AG08395 (cell line): ENCODE measurements at places on chromosomes 6 and 20.

DNA sequence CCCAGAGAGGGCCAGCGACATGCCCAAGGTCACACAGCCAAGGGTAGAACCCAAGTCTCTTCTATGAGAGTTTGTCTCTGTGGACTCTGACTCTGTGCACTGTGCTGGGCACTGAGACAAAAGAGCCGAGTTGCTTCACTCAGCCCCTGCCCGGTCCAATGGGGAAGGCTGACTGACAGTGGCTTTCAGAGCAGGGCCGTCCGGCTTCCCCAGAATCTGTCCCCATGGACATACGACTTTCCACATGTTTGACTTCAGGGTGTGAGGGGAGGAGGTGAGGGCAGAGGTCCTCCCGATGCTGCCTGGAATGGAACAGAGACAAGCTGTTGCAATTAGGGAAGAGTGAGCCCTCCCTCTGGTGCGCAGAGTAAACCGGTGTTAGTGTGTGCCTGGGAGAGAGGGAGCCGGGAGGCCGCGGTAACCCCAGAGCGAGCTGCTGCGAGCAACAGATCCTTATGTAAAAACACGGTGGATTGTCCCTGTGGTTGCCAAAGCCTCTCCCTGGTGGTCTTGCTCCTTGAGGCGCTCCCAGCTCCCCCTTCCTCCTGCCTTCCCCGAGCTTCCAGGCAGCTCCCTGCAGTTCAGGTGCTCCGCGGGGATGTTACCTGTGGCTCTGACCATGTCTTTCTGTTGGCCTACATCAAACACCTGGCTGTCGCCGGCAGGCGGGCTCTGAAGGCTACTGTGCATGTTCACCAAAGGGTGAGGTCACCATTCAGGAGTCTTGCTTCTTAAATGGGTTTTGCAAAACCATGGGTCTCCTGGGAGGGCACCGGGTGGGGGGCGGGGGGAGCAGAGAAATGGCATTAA, 672 bp downstream of the SIRPA start:
- no peak for DNase-seq

DNA sequence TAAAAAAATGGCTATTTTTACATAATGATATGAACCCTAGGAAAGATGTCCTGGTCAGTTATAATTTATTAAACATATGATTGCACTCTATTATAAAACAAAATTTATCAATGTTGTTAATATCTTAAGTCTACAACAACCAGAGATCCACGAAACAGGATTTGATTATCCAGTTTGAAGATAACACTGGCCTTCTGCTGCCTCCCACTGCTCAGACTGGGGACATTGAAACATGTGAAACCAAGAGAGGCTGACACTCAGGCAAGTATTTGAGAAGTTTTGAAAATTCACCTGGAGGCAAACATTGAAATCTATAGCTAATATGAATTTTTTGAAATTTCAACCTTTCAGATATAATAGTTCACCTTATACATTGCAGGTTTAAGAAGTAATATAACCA, 219.3 kb upstream of the HSF2 start:
- DNase-seq = peak; percentile 5

DNA sequence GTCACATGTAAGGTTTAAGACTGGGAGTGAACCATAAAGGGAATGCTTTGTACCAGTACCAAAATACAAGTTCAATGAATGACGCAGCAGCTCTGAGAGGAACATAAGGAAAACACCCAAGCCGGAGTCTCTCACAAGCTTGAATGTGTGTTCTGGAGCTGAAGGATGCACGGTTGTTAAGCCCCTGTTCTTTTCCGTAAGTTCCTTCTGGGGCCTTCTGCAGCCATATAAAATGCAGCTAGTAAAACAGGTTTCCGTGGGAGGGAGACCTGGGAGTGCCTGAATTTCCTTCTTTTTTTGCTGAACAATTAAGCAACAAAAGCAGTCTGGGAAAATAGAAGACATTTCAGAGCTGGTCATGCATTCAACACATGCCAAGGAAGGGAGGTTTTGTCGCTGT, 73.2 kb upstream of the JAG1 start:
- no peak for DNase-seq

GRCh38 chr6:162099685-162100084, 627.9 kb downstream of the PRKN start:
- peak; percentile 91 for DNase-seq

- peak; percentile 39 for DNase-seq
Measured at GRCh38 chr6:18507561-18507960, 120.4 kb downstream of the RNF144B start.

DNA sequence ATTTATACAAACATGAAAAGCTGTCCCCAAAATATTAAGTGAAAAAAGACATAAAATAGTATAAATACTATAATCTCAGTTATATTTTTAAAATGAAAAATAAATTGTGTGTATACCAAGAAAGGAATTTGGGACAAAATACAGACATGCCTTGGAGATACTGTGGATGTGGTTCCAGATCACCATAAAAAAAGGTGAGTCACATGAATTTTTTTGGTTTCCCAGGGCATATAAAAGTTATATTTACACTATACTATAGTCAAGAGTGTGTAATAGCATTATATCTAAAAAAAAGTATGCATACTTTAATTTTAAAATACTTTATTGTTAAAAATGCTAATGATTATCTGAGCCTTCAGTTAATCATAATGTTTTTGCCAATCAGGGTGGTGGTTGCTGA, 17.4 kb upstream of the SDHAF4 start:
- DNase-seq = no peak

DNA sequence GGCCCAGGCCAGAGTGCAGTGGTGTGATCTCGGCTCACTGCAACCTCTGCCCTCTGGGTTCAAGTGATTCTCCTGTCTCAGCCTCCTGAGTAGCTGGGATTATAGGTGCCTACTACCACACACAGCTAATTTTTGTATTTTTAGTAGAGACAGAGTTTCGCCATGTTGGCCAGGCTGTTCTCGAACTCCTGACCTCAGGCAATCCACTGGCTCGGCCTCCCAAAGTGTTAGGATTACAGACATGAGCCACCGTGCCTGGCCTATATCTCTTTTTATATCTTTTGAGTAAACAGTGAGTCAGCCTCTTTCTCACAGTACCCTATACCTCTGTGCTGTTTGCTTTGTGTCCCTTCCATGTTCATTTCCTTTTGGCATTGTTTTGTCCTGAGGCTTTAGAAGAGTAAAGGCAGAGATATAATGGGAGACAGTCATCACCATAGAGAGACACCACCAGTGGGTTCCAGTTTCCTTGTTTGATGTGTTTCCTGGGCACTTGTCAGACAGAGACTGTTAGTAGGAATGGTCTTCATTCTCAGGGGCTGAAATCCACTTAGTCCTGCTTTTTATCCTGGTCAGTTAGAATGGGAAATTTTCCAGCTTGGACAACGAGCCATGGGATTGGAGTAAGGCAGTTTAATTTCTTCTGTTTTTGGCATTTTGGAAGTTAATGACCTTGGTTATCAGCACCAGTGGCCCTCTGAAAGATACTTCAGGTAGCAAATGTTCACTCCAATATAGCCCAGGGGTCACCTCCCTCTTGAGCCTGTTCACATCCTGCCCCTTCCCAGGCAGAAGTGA, 32.2 kb upstream of the ASXL1 start:
- no peak for DNase-seq

DNA sequence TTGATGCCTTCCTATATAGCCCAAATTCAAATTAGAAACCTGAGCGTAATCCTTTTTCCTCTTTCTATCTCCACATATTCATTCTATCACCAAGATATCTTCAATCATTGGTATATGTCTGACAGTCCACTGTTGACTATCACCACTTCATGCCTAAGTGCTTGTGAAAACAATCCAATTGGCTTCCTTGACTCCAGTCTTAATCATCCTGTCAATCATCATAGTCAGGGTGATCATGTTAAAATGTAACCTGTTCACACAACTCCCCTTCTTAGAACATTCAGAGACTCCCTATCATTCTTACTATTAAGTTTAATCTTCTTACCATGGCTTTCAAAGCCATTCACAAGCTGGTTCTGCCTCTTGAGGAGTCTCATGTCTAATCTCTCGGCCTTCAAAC, 616.7 kb downstream of the PHF3 start:
- DNase-seq = no peak

- no peak for DNase-seq
Measured at GRCh38 chr6:154596701-154597100, 86.2 kb upstream of the CNKSR3 start.

GRCh38 chr6:37492991-37493660, 6.6 kb downstream of the CCDC167 start:
- DNase-seq = no peak

- DNase-seq = no peak
Measured at GRCh38 chr20:59221707-59222252, 58.2 kb downstream of the ZNF831 start.

DNA sequence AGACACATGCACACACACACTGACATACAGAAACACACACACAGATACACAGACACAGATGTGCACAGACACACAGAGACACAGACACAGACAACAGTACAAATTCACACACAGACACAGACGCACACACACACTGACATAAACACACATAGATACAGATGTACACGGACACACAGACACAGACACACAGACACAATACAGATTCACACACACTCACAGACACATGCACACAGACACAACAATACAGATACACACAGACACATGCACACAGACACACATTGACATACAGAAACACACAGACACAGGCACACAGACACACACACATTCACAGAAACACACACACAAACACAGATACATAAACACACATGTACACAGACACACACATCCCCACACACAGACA, 183.6 kb downstream of the SMOC2 start:
- DNase-seq = no peak

GRCh38 chr6:106197441-106197840, 111.3 kb downstream of the PRDM1 start:
- no peak for DNase-seq

DNA sequence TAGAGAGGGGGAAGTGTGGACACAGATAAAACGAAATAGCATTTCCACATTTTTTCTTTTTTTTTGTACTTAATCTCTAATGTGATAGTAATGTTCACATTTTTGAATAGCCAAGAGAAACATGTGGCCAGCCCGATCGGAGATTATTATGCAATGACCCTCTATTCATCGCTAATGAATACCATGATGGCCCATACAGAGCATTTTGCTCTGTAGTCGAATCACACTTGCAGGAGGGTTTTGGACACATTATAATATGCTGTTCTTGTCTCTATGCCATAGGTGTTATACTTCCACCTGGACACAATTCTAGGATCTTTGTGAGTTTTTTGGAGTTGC, 60.1 kb downstream of the MTHFD1L start:
- DNase-seq = peak; percentile 25

DNA sequence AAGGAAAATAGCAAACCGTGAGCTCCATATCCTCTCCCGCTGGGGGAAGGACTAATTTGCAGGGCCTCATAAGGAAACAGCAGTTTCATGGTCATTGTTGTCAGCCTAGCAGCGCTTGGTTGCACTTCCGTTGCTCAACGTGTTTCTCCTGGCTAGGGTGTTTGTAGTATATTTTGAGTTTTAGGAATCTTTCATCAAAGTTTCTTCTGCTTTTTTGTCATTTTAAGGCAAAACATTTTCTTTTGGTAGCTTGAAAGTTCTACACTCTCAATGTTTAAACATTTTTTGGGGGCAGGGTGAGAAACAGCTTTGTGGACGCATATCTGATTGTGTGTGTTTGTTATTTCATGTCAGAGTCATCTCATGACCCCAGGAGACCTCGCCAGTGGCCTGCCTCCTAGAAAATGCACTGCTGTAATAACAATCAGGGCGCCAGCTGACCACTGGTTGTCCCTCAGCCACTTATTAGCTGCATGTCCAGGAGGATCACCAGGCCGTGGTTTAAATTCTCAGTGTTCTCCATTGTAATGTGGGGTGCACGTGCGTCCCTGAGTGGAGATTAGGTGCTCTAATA, 20.6 kb downstream of the JARID2 start:
- no peak for DNase-seq

DNA sequence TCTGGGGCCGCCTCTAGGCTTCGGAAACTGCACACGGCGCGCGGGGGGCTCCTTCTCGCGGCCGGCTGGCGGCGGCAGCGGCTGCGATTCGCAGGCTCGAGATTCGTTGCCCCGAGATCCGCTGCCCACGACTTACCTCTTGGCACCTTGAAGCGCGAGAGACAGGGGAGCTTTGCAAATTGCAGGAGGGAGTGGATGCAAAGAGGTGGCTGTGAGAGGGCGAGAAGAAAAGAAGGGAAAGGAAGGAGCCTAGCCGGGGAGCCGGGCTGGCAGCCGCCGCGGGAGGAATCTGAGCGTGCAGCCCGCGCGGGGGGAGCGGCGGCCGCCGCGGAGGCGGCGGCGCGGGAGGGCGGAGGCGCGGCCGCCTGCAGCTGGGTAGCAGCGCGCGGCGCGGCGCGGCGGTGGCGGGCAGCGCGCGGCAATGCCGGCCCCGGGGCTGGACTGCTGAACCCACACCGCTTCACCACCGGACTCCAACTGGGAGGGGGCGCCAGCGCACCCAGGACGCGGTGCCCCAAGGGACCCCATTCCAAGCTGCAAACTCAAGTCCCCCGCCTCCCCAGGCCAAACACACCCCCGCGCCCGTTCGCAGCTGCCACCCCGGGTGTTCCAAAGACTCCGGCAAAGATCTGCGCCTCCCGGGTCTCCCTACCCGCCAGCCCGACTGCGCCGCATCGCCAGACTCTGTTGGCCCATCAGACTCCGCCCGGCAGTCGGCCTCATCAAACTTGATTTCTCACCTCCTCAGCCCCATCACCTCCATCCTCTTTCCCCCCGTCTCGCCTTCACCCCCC, 44.2 kb upstream of the SUPT3H start:
- peak; percentile 62 for DNase-seq

DNA sequence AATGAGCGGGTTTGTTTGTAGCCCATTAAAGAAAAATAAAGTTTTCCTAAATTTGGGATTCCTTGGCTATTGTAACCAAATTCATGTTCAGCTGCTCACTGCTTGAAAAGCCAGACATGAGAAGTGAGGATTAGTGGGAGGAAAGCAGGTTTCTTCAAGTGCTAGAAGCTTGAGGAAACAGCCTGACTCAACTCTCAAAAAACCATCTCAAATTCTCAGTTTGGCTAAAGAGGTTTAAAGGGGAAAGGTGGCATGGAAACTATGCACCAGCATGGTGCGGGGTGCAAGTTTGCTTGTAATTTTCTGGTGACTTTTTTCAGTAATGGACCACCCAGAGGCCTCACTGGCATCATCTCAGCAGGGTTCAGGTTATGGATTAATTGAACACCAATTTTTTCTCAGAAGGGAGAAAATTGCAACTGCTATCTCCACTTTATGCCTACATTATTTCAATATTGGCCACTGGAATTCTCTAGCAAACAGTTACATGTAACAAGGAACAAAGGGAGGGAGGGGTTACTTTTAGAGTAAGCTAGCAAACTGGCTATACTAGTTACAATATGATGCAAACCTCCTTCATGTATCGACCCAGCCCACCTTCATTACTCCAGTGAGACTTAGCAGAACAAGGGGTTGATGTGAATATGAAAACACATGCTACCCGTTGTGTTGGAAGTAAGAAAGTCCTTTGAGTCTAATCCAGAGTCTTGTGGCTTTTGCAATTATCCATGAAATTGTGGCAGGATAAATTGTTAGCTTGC, 85.0 kb upstream of the IFNGR1 start:
- no peak for DNase-seq

DNA sequence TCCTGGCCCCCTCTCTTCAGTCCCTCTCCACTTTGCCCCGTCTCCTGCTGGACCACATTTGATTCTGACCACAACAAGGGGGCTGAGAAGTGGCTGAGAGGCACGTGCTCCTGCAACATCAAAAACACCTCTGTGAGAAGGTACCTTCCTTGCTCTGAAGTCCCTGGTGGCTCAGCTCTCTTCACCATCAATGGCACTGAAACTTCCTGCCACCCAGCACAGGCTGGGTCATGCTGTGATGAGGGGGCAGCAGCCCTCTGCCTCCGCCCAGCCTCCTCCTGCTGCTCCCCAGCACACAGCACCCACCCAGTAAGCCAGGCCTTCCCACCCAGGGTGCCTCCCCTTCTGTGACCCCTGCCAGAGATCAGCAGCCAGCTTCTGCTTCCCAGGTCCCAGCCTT, 10.3 kb downstream of the ZMYND8 start:
- DNase-seq = no peak
